ENCODE measurements at places on chromosomes 6 and 20. TPM values are rescaled to one million over a fixed set of nuclear protein-coding genes. Genes with fewer than 3 reads are reported as not detected.

The SPTLC3 gene
- total RNA-seq = not detected

The ATP9A gene
- 5.9 TPM for total RNA-seq

The LBP gene
- 0.35 TPM for total RNA-seq

The ACTL10 gene
- 1.9 TPM for total RNA-seq

The DHX16 gene
- 30.8 TPM for total RNA-seq

The FAM83C gene
- not detected for total RNA-seq

The ZC2HC1B gene
- total RNA-seq = not detected

The UBD gene
- total RNA-seq = not detected

The ANKEF1 gene
- 9.7 TPM for total RNA-seq

The CAP2 gene
- 6.7 TPM for total RNA-seq

The CLIC5 gene
- not detected for total RNA-seq

The WDR46 gene
- total RNA-seq = 104 TPM

The KIAA0408 gene
- 4.0 TPM for total RNA-seq

The DEFB124 gene
- total RNA-seq = 0.52 TPM

The HAO1 gene
- total RNA-seq = not detected

The PRICKLE4 gene
- total RNA-seq = 0.66 TPM

The BPI gene
- total RNA-seq = not detected

The RAD21L1 gene
- not detected for total RNA-seq

The SAMD5 gene
- 0.08 TPM for total RNA-seq

The PACRG gene
- total RNA-seq = 1.7 TPM

The LKAAEAR1 gene
- total RNA-seq = not detected

The SLC17A4 gene
- not detected for total RNA-seq

The ZKSCAN8 gene
- total RNA-seq = 22.6 TPM

The TMEM63B gene
- 36.0 TPM for total RNA-seq

The CARMIL1 gene
- 38.2 TPM for total RNA-seq

The HUS1B gene
- 7.0 TPM for total RNA-seq

The KCNK15 gene
- total RNA-seq = 0.19 TPM

The TSHZ2 gene
- 0.49 TPM for total RNA-seq

The HINT3 gene
- 8.0 TPM for total RNA-seq

The SIRPB1 gene
- total RNA-seq = not detected

The NECAB3 gene
- total RNA-seq = 28.4 TPM

The IPCEF1 gene
- total RNA-seq = 0.27 TPM

The ZSCAN16 gene
- total RNA-seq = 4.7 TPM

The THBD gene
- total RNA-seq = 0.97 TPM

The PAX1 gene
- total RNA-seq = not detected

The HCRTR2 gene
- not detected for total RNA-seq

The ARHGAP40 gene
- 1.5 TPM for total RNA-seq

The SIRPD gene
- not detected for total RNA-seq

The ZNF311 gene
- 1.8 TPM for total RNA-seq

The UST gene
- 33.0 TPM for total RNA-seq

The WFDC10B gene
- not detected for total RNA-seq

The SLC22A16 gene
- total RNA-seq = not detected

The TP53RK gene
- 26.0 TPM for total RNA-seq

The MARCKS gene
- 85.9 TPM for total RNA-seq

The HLA-DQB1 gene
- total RNA-seq = 5.7 TPM

The RGS17 gene
- total RNA-seq = 12.1 TPM

The APCDD1L gene
- total RNA-seq = 10.9 TPM

The MLN gene
- not detected for total RNA-seq

Measured in GM23338 (cell line).